ENCODE measurements at places on chromosomes 7 and 10. TPM values are rescaled to one million over a fixed set of nuclear protein-coding genes. Genes with fewer than 3 reads are reported as not detected.

Gene SLC26A5
- total RNA-seq = not detected

- no peak for DNase-seq
Measured at GRCh38 chr10:7942316-7942715, 112.2 kb upstream of the GATA3 start.

- no peak for DNase-seq
Measured at GRCh38 chr7:111527545-111527944, 34.7 kb downstream of the IMMP2L start.

GRCh38 chr7:112763298-112763697 is 26.9 kb downstream of the TMEM168 start:
- no peak for DNase-seq

DNA sequence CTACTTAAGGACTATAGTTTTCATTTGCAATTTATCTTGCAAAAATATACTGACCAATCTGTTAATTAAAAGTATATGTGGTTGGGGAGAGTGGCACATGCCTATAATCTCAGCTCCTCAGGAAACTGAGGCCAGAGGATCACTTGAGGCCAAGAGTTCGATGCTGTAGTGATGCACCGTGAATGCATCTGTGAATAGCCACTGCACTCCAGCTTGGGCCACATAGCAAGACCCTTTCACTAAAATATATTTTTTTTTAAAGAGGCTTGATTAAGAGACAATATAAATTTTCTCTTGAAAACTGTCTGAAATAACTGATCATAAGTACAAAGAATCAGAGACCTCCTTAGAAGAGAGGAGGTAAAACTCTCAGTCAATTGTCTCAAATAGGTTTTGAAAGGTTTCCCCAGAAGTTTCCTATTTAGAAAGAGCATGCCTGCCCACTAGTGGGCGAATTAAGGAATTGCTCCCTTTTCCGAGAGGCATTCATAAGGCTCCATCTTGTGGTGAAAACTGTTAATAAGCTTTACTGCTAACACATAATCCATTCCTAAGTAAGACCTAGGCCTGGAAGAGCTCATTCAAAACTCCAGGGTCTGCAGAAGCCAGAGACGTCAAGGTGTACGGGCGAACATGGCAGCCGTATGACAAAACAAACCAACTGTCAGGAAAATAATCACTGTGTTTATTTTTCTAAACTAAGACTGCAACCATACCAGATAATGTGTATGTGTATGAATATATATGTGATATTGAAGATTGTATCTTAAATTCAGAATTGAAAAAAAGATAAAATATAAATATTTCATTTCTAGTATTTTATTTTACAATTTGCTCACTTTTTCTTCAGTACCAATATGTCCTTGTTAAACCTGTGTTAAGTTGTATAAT is 6.8 kb upstream of the TAS2R40 start:
- peak; percentile 62 for DNase-seq

- DNase-seq = no peak
Measured at GRCh38 chr7:110375068-110375467, 715.9 kb upstream of the LRRN3 start.

Data from neural crest cell (in vitro differentiated cells).